Activated T-cell treated with anti-CD3 and anti-CD28 coated beads, Interleukin-2, amount 50 U/mL, for 48 hours (primary cell): ENCODE measurements at places on chromosomes 6 and 20.

DNA sequence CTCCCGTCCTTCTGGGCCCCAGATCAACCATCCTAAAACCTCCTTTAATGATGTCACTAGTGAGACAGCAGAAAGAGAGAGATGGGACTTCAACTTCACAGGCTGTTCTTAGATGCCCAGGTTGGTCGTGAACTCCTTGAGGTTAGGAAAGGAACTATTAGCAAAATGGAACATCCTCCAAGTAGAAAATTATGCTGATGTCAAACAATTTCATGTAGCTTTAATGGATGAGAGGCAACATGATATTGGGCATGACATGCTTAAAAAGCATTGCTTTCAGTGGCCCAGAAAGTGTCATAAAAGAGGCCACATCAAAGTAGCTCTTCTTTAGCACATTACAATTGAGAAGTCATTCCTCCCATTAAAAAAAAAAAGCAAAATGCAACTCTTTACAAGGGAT lies 248.1 kb downstream of the PTPRT start:
- DNase-seq = no peak

GRCh38 chr6:104987218-104987617 lies 30.3 kb downstream of the LIN28B start:
- DNase-seq = no peak

DNA sequence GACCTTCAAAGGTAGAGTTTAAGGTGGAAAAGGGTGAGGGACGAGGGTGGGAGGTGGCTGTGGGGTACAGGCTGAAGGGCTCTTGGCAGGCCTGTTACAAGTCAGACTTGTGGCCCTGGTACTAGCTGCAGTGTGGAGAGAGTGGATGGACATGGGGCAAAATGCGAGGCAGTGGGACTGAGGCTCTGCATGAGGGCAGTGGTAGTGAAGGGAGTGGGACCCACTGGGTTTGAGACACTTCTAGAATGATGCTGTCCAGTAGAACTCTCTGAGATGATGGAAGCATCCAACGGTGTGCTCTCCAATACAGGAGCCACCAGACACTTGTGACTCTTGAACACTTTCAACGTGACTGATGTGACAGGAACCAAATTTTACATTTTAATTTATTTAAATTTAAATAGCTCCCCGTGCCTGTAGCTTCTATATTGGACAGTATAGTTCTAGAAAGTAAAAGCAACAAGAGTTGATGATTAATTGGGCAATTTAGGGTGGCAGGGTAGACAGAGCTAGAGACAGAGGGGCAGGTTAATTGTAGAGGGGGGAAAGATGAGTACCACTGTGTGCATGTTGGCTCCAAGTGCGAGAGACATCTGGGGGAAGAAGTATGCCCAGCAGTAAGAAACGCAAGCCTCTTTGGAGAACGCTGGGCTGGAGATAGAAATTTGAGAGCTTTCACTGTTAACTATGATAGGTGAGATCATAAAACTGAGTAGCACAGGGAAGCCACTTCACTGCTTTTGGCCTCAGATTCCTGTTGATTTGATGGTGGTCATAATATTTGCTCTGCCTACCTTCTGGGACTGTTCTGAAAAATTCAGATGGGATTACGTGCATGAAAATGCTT lies 77.5 kb downstream of the TXNDC5 start:
- DNase-seq = no peak

GRCh38 chr6:34519971-34520644 lies 36.0 kb downstream of the SPDEF start:
- DNase-seq = no peak

DNA sequence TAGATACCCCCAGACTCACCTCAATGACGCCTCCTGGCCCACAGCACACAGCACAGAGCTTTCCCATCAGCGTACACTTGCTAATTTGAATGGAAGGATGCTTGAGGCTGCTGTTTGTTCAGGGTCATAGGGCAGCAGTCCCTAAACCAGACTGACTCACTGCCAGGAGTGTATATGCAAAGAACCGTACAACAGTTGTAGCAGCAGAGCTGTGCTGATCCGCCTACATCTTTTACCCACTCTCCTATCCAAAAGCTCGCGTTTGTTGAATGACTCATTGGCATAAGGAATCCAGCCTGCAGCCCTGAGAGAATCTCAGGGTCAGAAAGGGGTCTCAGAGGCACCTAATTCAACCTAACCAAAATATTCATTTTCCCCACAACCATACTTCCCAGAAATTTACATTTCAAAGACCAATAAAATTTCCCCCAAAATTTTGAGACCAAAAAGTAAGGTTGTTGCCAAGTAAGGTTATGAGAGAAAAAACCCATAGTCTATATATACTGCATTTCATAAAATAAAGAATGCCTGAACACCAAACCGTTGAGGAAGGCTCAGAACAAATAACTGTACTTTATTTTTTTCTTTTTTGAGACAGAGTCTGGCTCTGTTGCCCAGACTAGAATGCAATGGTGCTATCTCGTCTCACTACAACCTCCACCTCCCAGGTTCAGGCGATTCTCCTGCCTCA lies 35.3 kb upstream of the CCND3 start:
- DNase-seq = peak; percentile 43

- no peak for DNase-seq
Observed at GRCh38 chr6:128208851-128209580, 308.2 kb upstream of the THEMIS start.

DNA sequence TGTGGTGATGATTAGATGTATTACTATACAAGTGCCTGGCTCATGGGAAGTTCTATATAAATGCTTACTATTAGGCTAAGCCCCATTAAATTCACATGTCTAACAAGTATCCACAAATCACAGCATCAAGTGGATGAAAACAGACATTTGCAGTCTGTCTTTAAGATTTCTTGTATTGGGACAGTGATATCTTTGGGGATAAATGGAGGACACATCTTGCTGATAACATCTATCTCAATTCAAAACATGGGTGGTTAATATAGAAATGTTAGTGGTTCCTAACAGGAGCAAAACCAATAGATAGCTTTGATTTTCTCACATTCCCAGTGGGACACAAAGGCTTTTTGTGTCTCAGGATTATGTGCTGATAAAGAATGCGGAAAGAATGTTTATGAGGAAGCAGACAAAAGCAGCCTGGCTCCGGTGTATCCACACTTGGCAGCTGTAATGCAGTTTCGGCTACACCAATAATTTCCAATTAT lies 29.3 kb downstream of the PTPRK start:
- no peak for DNase-seq

DNA sequence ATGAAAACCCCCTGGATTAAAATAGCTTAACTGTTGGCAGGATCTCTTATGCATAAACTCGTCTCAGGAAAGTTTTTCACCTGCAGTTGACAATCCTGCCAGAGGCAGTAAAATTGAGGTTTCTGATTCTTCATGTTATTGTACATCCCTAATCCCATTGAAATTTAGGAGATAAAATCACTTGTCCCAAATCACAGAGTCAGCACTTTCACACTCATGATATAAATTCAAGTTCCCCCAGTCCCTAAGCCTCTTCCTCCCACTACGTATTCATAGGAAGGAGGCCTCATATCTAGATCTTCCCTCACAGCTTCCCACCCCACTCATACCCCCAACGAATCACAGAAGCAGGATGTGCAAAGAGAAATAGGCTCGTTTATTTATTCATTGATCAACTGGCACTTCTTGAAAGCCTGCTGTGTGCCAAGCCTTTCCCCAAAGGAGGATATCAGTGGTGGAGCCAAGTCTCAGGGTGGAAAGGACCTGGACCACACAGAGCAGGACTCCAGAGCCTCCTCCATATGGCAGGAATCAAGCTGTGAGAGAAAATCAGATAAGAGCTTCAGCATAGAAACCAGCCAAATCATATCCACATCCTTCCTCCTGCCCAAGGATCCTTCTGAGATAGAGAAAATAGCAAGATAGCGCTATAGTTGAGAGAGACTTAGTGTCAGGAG lies 2.3 kb downstream of the SLPI start:
- DNase-seq = no peak

- no peak for DNase-seq
Observed at GRCh38 chr20:44433751-44434538, 41.7 kb upstream of the TTPAL start.

GRCh38 chr20:44596876-44597275 lies 14.5 kb downstream of the PKIG start:
- DNase-seq = no peak

GRCh38 chr20:38184101-38184500 lies 19.0 kb upstream of the TGM2 start:
- DNase-seq = no peak

DNA sequence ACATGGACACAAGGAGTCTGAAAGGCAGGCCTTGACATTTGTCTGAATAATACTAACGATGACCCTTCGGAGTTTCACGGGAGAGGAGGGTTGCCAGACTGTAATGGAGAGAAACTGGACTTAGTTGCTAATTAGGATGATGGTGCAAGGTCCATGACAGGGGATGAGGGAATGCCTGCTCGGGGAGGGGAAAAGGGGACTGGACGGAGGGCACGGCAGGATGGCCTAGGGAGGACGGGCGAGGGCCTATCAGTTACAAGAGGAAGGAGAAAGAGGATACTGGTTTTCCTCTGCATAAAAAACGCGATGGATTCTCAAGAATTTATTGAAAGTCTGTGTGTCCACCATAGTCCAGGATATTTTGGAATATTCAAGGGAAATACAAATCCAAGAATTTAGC lies 42.7 kb downstream of the IRAK1BP1 start:
- DNase-seq = no peak

GRCh38 chr6:23377830-23378229 lies 748.2 kb upstream of the NRSN1 start:
- no peak for DNase-seq

- DNase-seq = no peak
Observed at GRCh38 chr6:132812756-132813172, 1.6 kb upstream of the RPS12 start.

DNA sequence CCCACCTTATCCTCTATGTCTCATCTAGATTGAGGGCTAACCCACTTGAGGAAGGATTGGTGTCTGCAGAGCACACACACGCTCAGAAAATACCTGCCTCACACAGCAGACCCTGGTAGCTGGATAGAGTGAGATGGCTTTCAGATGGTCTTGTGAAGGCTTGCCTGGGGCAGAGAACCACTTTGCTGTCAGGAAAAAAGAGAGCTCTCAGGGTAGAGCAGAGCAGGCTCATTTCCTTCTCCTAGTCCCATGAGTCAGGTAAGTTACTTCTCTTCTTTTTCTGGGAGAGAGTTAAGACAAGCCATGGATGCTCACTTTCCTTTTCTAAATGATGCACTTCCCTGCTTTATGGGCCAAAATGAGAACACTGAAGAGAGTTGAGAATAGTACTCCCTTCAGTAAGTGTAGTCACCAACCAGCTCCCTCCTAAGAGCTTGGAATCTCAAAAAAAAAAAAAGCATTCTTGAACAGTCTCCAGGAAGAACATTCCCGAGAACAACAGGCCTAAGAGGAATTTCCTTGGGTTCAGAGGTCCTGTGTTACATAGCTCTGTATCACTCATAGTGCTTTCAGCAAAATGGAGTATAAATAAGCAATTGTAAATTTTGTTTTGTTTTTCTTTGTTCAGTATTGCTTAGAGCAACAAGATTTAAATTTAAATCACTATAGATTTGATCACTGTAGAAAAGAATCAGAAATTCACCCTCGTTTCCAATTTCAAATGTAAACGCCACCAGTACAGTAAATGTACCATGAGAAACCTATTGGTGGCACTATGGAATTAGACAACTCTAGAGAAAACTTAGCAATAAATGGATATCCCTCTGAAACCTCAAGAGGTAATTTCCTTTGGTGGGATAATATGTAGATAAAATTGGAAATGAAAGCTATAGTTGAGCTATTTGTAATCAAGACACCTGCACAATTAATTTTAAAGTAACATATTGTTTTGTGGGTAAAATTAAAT lies 530.3 kb downstream of the RFPL4B start:
- DNase-seq = no peak

- no peak for DNase-seq
Observed at GRCh38 chr6:138944412-138944811, 43.6 kb downstream of the REPS1 start.

DNA sequence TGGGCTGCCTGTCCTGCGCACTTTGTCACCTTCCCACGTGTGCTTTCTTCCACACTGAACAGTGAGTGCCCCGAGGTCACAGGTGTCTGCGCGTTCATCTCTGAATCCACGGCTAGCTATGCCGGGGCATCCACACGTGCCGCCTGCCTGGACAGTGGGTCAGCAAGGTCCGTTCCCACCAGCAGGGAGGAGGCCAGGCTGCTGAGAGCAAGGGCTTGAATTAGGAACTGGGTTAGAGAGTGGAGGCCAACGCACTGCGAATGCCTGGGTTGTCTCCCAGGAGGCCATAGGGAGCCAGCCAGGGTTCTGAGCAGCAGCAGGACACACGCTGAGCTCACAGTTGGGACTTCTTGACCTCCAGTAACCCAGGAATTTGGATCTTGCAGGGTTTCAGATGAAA lies 248.1 kb downstream of the TAF4 start:
- DNase-seq = no peak

GRCh38 chr6:145530454-145530853 lies 204.9 kb downstream of the EPM2A start:
- no peak for DNase-seq
